ENCODE measurements at places on chromosomes 12 and 14.

DNA sequence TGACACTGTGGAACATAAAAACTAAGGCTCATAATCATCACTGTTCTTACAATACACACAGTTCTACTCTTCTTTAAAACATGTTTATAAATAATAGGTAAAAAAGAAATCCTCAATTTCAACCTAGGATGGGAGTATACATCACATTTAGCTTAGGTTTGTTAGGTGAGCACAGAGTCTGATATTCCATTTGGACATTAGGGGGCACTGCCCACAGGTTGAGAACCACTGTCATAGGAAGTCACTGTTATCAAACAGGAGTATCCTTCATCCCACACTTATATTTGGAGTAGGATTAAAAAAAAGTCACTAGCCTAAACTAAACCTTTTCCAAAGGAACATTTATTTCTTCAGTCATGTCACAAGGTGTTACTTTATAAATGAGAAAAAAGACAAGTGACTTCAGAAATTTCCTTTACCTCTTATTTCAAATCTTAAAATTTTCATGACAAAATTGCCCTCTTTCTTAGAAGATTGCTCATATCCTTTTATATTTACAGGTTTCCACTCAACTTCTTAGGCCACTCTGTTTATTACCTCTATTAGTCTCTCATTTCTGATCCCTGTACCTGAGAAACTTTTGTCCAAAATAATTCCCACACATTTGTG lies 240.6 kb downstream of the CPNE8 start:
- DNase-seq = no peak

DNA sequence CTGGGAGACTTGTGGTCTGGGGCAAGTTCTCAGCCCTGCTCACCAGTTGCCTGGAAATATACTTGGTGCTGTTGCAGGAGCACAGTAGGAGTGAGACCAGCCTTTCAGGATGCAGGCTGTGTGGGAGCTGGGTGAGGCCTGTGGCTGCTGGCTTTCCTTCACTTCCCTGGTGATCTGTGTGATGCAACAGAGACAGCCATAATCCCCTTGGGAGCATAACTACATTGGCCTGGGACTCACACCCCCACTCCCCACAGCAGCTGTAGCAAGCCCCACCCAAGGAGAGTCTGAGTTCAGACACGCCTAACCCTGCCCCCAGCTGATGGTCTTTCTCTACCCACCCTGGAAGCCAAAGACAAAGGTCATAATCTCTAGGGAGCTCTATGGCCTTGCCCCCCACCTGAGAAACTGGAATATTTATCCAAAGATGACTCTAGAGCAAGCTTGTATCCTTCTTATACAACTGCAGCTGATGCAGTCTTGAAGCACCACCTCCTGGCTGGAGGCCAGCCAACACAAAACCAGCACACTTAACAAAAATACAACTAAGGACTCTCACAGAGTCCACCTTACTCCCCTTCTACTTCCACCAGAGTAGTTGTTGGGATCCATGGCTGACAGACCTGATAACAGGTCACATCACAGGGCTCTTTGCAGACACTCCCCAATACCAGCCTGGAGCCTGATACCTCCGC lies 190.4 kb upstream of the CPNE8 start:
- DNase-seq = no peak

DNA sequence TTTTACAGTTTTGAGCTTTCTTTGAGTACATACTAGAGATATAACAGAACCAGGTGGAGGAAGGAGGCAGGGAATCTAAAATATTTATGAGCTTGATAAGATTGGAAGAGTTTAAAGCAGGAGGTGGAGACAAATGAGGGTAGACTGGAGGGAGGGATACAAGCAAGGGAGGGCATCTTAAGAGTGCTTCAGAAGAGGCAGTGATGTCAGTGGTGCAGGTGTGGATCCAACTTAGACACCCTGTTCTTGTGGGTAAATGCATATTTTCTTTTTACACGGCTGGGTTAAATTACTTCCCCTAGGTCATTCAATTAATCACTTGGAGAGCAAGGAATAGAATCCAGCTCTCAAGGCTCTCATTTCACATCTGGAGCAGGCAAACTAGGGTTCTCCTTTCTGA lies 146.1 kb upstream of the LRIG3 start:
- no peak for DNase-seq

- DNase-seq = no peak
Observed at GRCh38 chr12:91040096-91040755, 17.6 kb downstream of the KERA start.

DNA sequence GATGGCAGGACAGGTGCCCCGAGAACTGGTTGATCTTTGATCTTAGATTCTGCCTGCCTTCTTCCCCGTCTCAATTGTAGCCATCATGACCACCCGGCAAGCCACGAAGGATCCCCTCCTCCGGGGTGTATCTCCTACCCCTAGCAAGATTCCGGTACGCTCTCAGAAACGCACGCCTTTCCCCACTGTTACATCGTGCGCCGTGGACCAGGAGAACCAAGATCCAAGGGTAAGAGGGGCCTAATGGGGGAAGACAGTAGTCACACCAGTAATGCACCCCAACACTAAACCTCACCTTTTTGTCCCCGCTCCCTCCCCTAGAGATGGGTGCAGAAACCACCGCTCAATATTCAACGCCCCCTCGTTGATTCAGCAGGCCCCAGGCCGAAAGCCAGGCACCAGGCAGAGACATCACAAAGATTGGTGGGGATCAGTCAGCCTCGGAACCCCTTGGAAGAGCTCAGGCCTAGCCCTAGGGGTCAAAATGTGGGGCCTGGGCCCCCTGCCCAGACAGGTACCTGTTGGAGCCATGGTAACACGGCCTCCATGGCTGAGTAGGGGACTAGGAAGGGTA lies 556 bp downstream of the TROAP start:
- no peak for DNase-seq

GRCh38 chr14:63203618-63204406 lies 431 bp upstream of the RHOJ start:
- DNase-seq = no peak

DNA sequence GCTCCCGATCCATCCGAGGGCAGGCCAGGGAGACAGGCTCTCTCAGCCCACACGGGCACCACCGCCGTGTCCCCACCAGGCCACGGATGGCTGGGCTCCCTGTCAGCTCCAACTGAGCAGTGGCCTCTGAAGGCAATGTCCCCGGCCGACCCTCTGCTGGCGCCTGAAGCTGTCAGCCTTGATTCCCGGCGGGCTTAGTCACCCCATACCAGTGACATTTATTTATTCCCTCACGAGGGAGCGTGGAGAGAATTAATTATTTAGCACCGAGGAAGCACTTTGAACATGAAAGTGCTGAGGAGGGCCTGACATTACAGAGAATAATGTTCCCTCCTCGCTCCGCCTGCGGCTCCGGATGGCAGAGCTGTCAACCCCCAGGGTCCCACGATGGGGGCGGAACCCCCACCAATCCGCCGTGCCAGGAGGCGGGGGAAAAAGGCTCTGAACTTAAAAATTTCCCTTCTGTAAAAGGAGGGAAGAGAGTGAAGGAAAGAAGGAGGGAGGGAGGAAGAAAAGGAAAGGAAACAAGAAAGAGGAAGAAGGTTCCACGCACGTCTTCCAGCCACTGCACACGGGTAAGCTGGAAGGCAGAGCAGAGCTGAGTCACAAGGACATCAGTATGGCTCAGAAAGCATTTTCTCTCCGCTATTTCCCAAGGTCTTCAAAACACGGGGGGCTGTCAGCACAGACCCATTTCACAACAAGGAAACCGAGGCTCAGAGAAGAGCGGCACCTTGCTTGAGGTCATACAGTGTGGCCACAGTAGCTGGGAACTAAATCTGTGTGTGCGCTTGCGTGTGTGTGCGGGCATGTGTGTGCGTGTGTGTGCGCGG lies 108.7 kb upstream of the NCOR2 start:
- DNase-seq = peak; percentile 61

DNA sequence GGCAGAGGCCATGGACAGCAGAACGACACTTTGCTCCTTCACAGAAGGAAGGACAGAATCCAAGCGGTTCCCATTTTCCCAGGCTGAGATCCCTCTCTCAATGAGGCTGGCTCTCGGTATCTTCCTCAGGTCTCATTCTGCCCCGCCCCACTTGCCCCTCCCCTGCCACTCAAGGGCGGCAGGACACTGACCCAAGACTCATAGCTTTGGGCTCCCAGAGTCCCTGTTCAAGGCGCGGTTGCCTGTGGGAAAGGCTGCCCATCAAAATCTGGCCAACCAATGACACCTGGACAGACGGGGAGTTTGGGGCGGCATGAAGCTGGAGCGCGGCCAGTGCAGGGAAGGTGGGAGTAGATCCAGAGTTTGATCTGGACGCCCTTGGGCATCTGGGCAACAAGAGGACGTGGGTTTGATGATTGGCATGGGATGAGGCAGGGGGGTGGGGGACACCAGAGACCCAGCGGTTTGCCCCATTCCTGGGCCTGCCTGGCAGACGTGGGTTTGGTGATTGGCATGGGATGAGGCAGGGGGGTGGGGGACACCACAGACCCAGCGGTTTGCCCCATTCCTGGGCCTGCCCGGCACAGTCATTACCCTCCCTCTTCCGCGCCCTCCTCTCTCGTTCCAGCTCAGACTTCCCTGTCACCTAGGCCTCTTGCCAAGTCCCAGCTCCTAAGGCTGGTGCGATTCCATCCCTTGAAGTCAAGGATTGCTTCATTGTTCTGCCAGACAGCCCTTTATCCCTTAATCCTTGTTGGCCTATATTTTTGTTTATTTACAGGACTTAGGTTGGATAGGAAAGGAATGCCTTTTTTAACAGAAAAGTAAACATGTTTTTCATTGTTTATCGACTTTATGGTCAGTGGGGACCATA lies 92.1 kb downstream of the NINJ2 start:
- DNase-seq = no peak

DNA sequence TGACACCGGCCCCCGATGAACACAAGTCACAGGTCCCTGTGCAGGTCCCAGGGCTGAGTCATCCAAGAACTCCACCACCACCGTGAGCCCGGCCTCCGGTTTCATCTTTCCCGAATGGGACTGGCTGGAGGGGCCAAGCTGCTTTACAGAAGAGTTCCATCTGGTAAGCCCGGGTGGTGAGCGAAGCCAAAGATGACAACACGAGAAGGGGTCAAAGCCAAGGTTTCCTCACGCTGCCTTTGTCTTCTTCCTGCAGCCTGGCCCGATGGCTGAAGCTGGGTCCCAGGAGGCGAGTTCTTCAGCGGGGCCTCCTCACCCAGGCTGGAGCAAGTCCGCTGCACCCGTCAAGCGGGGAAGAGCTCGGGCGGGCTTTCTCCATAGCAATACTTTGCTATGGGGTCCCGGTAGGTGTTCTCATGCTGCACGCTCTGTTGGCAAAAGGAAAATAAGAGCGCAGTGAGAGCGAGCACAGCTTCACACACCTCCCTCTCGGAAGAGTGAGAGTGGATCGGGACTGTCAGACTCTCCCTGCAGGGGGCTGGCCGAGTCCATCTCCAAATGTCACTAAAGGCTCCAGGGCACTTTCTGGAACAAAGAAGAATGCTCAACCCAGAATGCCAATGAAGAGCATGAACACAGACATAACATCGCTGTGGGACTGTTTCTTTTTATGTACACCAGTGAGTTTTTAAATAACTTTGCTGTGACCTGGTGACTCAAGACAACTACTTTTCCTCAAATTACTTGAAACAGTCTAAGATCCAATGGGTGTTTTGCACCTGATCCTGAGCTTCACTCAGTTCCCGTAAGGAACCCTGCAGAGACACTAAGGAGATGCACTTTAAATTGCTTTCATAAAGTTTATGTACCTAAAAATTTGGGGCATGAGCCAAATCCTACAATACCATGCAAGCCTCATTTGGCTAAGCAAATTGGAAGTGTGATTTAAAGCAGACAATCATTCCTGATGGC lies 20.1 kb downstream of the SPRING1 start:
- no peak for DNase-seq

DNA sequence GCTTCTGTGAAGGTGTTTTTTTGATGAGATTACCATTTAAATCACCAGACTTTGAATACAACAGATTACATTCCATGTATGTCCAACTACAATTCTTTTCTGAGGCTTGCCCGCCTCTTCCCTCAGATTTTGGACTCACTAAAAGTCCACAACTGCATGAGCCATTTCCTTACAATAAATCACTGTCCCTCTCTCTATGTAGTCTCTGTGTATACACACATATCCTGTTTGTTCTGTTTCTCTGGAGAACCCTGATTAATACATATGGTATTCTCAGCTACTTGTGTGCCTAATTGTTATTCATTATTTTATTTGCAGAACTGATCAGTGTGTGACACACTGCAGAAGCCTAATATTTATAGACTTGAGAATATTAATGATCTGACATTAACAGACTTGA lies 2.4 kb upstream of the MIPOL1 start:
- DNase-seq = no peak

Data from bone marrow (tissue), 2 donors.